ENCODE measurements at places on chromosomes 5 and 9. TPM values are rescaled to one million over a fixed set of nuclear protein-coding genes. Genes with fewer than 3 reads are reported as not detected.
A peak's percentile ranks its signal among the peaks of the same experiment; 100 is the strongest.

DNA sequence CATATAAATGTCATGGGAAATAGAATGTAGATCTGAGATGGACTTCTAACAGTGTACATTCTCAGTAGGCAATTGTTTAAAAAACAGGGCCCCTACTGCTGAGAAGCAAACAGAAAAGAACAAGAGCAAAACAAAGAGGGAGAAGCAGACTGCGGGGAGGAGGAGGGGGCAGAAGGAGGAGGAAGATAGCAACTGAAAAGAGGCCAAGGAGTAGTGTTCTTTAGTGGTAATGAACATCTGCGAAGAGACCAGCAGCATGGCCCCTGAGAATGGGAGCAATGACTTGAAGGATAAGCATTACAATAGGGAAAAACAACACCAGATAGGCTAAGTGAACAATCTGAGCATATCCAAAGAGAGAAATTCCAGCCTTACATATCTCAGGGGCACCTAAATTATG lies 36.8 kb downstream of the HAPLN1 start:
- DNase-seq: no peak

DNA sequence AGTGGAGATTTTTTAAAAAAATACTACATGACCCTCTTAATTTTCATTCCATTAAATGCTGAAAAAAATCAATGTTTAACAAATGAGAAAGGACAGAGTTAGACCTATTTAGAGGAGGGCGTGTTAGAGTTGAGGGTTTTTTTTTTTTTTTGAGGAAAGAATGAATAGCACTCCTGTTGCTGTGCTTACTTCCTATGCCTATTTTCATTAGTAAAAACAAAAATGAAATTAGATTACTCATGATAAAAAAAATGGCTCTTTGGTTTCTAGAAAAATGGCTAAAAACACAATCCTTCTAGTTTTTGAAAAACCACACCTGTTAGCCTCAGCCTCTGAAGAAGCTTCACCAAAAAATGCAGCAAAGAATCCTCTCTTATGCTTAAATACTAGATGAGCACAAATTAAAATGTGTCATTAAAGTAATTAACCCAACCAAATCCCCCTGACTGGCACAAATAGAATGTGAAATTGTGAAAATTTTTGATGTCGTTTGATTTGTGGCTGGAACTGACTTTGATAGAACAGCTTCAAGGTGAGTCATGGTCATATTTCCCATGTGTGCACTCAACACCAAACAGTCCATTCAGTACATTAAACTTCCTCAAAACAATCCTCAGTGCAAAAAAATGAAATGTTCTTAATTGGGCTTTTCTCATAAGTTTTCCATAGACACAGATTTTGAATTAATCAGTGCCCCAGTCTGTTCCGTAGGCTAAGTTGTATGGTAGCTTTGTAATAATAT lies 98.0 kb downstream of the MACIR start:
- no peak for DNase-seq

DNA sequence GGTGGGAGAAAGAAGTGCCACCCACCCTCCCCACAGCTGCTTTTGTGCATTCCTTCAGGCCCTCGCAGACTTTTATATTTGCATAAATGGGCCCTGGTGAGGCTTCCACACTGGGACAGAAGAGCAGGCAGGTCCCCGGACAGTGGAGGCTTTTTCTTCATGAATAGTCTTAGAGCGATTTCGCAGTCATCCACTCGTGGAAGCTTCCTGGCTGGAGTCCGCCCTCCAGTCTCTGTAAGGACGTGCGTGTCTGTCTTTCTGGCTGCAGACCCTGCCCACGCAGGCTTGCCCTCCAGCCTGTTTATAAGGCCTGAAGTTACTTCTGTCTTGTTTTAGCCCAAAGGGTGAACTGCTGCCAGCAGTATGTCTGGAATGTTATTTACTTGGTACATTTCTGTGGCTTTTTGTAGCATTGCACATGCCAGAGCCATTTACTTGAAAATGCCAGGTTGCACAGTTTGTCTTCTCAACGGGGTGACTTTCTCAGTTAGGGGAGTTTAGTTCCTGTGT lies 195.7 kb downstream of the AOPEP start:
- no peak for DNase-seq

DNA sequence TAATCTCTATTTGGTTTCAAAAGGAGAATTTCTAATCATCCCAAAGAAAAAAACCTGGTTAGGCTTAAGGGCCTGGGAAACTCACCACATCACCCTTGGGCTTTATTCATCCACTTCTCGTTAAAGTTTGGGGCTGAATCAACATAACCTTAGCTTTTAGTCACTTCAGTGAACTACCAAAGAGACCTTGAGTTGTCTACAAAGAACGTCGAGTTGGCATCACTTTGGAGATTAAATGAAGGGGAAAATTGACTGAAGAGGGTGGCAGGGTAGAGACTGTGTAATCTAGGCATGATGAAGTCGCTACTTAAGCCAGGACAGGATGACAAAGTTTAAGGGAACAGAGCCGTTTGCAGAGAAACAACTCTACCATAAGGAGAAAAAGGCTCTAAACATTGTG lies 341.4 kb downstream of the RAB3C start:
- no peak for DNase-seq

DNA sequence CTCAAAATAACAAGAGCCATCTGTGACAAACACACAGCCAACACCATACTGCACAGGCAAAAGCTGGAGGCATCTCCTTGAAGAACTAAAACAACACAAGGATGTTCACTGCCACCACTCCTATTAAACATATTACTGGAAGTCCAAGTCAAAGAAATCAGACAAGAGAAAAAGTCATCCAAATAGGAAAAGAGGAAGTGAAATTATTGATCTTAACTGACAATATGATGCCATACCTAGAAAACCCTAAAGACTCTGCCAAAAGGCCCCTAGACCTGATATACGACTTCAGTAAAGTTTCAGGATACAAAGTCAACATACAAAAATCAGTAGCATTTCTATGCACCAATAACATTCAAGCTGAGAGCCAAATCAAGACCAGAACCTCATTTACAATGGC lies 30.0 kb upstream of the MACIR start:
- DNase-seq: no peak

- no peak for DNase-seq
These were observed 114.3 kb upstream of the IL12B start for GRCh38 chr5:159444441-159445082.

GRCh38 chr9:38671748-38672147 lies 48.2 kb downstream of the FAM240B start:
- DNase-seq: no peak

The ATP6V0E1 gene
- total RNA-seq: 71.9 TPM

- no peak for DNase-seq
These were observed 110.9 kb downstream of the PAX5 start for GRCh38 chr9:36923025-36923625.

DNA sequence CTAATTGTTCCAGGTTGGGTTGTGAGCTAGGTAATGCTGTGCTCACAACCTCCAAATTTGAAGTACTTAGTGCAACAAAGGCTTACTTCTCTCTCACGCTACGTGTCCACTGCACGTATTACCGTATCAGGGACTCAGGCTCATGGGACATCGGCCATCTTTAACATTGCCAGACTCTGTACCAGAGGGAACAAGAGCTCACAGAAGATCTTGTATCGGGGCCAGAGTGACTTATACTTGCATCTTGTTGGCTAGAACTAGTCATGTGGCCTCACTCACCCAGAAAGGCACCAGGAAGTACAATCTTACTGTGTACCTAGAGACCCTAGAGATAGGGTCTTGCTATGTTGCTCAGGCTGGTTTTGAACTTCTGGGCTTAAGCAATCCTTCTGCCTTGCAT lies 81.1 kb upstream of the KLF9 start:
- no peak for DNase-seq

- no peak for DNase-seq
These were observed 8.5 kb upstream of the NEURL1B start for GRCh38 chr5:172632346-172633092.

DNA sequence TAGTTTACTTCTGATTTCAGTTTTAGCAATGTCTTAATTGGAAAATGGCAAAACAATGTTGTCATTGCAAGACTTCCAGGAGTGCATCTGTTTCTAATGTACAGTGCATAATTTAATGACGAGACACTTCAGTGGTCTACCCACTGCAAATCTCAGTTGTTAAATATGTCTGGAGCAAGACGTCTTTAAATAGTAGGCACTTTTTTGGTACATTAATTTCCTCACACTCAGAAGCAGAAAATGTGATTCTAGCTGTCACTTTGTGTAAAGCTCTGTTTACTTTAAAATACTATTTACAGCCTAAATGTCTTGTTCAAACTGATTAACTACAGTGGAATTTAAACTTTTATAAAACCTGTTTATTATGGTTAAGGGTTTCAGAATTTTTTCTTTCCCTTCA lies 815.5 kb downstream of the TLE1 start:
- no peak for DNase-seq

DNA sequence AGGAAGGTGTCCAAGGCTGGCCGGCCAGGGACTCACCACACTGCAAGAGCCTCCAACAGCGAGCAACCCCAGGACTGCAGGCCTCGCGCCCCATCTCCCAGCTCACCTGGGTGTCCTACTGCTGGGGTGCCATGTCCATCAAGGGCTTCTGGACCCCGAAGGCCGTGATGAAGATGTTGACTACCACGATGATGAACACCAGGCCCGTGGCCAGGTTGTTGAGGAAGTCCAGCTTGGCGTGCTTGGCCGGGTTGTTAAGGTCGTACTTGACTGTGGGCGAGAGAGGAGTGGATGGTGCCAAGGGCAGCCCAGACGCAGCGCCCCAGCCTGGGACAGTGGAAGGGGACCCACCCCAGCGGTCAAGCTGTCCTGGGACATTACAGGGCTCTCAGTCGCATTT lies 9.3 kb downstream of the NINJ1 start:
- DNase-seq: no peak

- DNase-seq: no peak
These were observed 1.1 kb upstream of the PFDN1 start for GRCh38 chr5:140303966-140304365.

GRCh38 chr9:68560071-68560844 lies 19.6 kb upstream of the TMEM252 start:
- DNase-seq: peak; percentile 76

The GMCL2 gene
- total RNA-seq: not detected

- no peak for DNase-seq
These were observed 382.7 kb upstream of the CDH10 start for GRCh38 chr5:25027526-25027925.

DNA sequence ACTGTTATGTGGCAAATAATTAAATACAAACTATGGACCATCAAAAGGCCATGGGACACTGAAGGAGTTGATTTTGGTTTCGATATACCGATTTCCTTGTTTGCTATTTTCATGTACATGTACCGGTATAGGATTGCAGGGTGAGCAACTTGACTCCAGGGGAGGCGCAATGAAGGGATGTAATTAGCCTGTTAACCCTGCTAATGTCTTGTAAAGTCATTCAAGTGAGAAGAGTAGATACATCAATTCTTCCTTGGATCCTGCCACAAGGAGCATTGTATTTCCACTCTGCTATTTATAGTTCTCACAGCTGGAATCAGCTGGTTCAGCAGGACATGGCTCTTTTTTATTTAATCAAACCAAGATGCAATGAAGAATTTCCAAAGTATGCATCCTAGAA lies 102.0 kb downstream of the STK32A start:
- no peak for DNase-seq

- no peak for DNase-seq
These were observed 1129.2 kb downstream of the CDH9 start for GRCh38 chr5:25909163-25909562.

DNA sequence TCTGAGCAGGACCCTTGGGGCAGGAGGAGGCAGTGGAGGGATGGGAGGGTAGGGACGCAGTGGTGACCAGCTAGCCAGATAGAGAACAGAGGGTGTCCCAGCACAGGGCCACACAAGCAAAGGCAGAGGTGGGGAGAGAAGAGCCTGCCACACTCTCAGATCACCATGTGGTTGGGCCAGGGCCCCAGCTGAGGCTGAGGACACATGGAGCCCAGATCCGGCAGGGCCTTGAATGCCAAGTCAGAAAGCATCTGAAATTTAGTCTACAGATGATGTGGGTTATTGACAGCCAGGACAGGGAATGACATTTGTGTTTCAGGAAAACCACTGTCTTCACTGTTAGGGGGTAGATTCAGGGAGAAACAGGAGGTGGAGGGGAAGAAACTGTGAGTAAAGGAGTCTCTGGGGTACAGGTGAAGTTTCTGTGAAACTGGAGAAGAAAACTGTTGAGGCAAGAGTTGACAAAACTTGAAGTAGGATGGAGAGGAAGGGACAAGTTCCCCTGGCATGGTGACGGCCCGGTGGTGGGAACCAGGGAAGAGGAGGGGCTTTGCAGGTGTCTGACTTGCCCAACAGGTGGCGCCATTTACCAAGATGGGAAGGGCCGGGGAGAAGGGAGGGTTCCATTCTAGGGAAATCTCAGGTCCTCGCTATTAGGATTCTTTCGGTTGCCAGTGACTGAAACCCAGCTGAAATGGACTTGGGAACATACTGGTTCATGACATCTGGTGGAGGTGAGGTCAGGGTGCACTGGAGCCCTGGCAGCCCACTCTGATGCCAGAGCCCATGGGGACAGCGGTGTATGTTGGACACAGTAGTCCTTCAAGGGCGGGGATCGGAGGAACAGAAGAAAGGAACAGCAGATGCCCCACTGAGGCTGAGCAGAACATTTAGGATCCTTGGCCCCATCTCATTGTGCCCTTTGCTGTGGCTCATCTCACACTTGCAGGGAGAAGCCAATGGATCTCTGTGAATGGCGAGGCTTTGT lies 100.1 kb downstream of the KCNIP1 start:
- peak; percentile 76 for DNase-seq

The ANKRD55 gene
- total RNA-seq: 14.1 TPM

The MLANA gene
- total RNA-seq: not detected

- no peak for DNase-seq
These were observed 416.1 kb downstream of the ZSWIM6 start for GRCh38 chr5:61748121-61748520.

GRCh38 chr5:57539281-57539701 lies 56.7 kb upstream of the ACTBL2 start:
- DNase-seq: no peak

DNA sequence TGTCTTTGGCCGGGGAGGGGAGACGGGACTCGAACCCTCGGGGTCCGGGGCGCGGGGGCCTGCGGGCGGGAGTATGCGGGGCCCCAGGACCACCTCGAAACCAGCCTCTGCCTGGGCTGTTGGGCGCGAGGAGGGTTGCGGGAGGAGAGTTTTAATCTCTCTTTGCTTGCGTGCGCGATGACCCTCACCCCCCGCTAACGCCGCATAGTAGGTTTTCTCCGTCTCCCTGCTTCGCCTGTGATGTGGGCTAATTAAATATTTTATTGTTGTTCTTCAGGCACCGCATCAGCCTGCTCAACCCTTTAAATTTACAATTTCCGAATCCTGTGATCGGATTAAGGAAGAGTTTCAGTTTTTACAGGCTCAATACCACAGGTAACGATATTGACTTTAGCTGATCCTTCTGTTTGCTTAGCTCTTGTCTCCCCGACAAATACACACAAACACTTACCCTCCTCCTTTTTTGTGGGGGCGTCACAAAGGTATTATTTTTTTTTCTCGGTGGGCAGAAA lies 1.7 kb downstream of the TLE4 start:
- DNase-seq: no peak

DNA sequence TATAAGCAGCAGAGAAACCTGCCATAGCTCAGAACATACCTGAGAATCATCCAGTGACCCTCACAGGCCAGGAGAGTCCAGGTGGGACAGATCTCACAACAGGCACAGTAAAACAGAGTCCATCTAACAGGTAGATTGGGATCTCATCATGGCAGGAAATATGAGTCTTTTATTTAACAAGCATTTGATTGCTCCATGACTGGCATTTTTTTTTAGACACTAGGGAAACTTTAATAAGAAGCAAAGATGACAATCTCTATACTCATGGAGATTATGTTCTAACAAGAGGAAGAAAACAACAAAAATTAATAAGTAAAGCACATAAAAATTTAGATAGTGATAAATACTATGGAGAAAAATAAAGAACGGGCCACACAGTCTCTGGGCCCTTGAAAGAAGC lies 12.5 kb upstream of the PUM3 start:
- no peak for DNase-seq

The PCDHGC4 gene
- total RNA-seq: not detected

GRCh38 chr5:2047341-2047927 lies 164.7 kb upstream of the IRX4 start:
- no peak for DNase-seq
